Left hindlimb (tissue), 1 donor: ENCODE measurements at places on chromosomes 1 and 21.

GRCh38 chr21:15653710-15654109 is 76.1 kb upstream of the USP25 start:
- DNase-seq = no peak

- DNase-seq = peak; percentile 53
These were observed 150.1 kb downstream of the CDC7 start for GRCh38 chr1:91650764-91651163.

GRCh38 chr1:26820784-26821269 is 5.7 kb upstream of the ZDHHC18 start:
- no peak for DNase-seq

DNA sequence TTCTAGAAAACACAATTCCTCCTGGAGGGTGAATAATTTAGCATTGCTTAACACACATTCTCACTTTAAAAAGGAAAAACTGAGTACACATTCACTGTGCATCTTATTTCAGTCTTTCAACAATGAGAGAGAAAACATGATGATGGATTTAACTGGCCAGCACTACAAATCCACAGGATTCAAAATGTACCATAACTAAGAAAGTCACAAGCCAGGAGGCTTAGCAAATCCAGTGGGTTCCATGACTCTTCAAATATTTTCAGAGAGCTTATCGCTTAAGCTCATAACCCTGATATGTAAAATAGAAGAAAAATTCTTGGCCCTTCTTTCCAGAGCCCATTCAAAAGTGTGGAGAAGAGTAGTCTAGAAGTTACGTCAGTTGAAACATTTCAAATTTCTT is 820.3 kb downstream of the LTN1 start:
- no peak for DNase-seq

- no peak for DNase-seq
These were observed 2.7 kb downstream of the RAB29 start for GRCh38 chr1:205772607-205773032.

DNA sequence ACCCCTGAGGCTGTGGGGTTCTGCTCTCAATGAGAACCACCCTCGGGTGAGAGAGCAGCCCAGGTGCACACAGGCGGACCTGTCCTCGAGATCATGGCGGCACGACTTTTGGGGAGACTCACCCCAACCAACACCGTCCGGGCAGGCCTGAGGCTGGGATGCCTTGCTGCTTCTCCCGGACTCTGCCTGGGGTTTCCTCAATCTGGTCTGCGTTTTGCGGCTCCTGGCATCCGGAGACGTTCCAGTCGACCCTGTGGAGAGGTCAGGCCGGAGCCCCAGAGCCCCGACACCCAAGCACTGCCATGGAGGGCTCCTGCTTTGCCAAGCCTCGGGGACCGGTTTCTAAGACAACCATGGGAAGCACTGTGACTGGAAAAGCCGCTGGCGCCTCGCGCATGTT is 3879.7 kb downstream of the SRGAP2C start:
- DNase-seq = no peak

DNA sequence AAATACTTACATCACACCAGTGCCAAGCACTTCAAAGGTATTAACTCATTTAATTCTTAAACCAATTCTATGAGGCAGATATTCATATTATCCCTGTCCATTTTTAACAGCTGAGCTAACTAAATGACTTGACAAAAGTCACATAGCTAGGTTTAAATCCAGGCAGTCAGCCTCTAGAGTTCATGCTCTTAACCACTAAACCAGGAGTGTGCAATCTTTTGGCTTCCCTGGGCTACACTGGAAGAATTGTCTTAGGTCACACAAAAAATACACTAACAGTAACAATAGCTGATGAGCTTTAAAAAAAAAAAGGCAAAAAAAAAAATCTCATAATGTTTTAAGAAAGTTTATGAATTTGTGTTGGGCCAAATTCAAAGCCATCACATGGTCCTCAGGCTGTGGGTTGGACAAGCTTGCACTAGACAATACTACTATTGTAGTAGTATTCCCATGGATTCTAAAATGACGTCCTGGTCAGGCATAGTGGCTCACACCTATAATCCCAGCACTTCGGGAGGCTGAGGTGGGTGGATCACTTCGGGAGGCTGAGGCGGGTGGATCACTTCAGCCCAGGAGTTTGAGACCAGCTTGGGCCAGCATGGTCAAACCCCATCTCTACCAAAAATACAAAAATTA is 10.0 kb downstream of the UBR4 start:
- no peak for DNase-seq

GRCh38 chr1:31013187-31013864 is 52.2 kb downstream of the PUM1 start:
- no peak for DNase-seq

DNA sequence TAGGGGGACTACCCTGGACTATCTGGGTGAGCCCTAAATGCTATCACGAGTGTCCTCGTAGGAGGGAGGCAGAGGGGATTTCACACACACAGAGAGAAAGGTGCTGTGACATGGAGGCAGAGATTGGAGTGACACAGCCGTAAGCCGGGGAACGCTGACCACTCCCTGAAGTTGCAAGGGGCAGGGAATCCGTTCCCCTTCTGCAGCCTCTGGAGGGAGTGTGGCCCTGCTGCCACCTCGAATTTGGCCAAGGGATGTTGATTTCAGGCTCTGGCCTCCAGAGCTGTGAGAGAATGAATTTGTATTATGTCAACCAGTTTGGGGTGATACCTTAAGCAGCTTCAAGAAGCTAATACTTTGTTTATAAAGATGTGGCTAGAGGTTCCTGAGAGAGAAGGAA is 137.7 kb downstream of the ACTL8 start:
- no peak for DNase-seq

GRCh38 chr1:35642471-35642955 is 1.2 kb upstream of the PSMB2 start:
- DNase-seq = no peak

- DNase-seq = no peak
These were observed 10.7 kb downstream of the CDC7 start for GRCh38 chr1:91511386-91511785.

GRCh38 chr21:24423546-24423945 is 1183.7 kb downstream of the MRPL39 start:
- no peak for DNase-seq

DNA sequence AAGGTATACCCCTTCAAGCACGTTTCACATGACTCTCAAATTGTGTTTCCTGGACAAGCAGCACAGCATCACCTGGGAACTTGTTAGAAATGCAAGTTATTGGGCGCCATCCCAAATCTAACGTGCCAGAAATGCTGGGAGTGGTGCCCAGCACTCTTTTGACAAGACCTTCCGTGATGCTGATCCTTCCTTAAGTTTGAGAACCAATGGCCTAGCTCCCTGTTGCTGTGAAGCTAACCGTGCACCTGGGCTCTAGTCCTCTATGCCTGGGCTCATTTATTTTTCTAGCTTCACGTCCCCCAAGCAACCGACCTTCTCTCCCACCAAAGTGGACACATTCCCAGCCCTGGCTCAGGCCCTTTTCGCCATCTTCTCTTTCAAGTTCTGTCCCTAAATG is 4.3 kb downstream of the BEST4 start:
- no peak for DNase-seq

DNA sequence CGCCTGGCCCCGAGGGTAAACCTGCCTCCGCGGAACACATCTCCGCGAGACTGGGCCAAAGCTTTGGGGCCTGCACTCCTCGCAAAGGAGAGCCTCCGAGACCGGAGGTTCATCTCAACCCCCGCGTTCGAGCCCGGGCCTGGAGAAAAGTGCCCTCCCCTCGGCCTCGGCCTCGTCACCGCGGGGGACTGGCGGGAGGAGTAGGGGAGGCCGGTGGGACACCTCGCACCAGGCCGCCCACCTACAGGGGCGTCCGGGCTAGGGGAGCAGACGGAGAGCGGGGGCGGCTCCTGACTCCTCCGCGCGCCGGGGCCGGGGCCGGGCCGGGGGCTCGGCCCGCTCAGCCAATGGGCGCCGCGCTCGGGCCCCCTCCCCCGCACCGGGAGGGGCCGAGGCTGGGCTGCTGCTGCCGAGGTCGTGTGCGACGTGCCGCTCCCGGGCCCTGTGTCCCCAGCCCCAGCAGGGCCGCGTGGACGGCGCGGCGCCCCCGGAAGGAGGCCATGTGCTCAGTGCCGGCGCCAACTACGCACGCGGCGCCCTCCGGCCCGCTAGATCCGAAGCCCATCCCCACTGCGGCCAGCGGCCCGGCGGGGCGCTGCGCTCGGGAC is 684 bp downstream of the SLC2A1 start:
- DNase-seq = peak; percentile 85

- no peak for DNase-seq
These were observed 321.0 kb downstream of the RPS6KC1 start for GRCh38 chr1:213371847-213372619.

DNA sequence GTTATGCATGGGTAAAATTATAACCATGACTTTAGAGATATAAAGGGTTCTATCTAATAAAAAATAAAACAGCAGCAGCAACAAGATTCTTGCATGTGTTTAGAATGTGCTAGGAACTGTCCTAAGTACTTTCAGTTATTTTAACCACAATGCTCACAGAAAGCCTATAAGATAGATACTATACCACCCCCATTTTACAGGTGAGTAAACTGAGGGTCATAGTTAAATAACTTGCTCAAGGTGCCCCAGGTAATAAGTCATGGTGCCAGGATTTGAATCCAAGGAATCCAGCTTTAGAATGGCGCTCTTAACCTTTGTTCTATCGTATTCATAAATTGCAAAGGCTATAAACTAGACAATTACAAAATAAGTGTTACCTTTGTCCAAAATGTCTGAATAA is 53.4 kb downstream of the FRRS1 start:
- DNase-seq = no peak

GRCh38 chr1:234997201-234997895 is 131.3 kb downstream of the TOMM20 start:
- DNase-seq = peak; percentile 93

DNA sequence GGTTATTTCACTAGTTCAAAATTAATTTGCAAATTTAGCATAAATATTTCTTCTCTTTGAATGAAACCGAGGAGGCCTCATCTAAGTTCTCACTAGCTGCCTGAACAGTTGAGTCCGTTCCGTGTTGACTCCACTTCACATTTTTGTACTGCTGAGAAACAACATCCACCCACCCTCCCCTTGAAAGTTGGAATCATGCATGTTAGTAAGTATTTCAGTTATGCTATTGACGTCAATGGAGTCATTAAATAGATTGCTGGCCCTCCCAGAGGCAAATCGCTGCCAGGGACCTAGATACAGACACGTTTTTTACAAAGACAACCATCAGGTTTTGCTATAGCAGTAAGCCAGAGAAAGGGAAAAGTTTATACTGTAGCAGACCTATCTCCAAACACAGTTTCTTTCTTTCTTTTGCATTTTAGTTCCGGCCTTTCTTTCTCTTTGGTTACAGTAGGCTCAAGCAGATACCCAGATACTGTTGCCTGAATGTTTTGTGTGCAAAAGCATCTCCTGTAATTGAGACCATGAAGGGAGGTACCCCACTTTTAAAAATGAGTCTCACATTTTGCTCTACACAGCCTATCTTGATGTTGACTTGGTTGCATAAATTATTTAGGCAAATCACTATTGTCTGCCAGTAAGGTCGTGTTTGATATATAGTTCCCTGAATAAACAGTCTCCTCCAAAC is 262.6 kb upstream of the SGIP1 start:
- DNase-seq = peak; percentile 92

DNA sequence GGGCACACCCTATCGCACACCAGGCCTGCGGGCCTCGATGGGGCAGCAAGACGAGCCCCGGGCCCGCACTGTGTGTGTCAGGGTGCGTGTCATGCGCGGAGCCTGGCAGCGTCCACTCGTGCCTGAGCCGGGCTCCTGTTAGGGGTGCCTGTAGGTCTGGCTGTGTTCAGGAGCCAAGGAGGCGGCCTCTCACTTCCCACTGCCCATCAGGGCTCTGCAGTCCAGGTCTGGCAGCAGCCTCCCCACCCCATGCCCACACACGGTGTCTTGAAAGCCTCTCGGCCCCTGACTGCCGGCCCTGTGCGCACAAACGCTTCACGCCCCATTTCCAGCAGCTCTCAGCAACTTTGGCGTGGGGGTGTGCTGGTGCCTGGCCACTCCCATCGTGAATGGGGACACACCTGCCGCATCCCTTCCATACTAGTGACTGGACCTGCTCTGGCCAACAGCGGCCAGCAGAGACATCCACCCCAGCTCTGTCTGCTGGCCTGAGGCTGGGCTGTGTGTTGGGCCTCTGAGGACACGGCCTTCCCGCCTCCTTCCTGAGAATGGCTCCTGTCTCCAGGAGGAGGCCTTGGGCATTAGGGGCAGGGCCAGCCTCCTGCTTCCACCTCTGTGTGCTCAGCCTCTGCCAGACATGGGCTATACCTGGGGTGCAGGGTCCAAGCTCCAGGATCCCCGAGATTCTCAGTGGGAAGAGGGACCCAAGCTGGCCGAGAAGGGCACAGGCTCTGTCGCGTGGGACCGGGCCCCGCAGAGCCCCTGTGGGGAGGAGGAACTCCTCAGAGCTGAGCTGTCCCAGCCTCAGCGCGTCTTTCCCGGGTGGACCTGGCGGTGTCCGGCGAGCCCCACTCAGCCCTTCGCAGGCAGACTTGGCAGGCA is 41.8 kb upstream of the ACTRT2 start:
- no peak for DNase-seq

DNA sequence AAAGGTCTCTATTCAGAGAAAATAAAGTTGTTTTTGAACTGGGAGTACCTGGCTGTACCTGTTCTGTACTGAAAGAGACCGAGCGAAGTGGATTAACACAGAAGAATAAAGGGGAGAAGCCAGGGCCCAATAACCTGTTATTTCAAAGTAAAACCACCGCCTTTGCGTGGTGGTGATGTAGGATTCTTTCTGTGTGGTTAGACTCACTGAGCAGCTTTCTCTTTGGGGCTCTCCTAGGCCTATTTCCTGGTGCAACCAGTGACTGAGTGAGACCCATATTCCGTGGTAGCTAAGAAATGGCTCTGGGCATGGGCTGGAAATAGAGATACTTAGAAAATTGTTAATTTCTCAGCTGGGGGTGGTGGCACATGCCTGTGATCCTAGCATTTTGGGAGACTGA is 99.9 kb downstream of the XCL2 start:
- DNase-seq = no peak

DNA sequence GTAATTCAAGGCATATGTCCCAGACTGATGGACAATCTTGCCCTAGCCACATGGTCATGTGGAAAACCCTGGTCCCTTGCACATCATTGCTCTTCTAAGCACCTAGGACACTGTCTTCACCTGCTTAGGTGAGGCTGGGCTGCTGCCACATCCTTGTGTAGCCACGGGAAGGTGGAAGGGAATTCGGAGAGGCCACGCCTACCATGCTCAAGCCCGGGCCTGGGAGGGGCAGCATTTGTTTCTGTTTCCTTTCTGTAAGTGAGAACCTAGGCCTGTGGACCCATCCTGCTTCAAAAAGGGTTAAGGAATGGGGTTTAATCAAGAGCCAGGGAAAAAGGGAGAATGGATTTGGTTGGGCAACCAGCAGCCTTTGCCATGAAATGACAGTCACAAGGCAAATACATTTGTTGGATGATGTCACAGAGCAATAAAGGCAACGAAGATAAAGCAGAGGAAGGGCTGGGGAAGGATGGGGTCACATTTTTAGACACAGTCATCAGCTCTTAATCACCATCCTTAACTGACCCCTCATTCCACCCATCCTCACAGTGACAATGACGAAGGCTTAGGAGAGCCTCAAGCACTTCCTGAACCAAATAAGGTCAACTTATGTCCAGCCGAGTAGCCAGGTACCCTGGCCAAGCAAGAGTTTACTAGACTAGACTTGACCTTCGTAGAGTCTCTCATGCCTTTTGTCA is 10.1 kb upstream of the LRRC38 start:
- DNase-seq = no peak
